ENCODE measurements at places on chromosomes 7 and 10. TPM values are rescaled to one million over a fixed set of nuclear protein-coding genes. Genes with fewer than 3 reads are reported as not detected.

The TEX47 gene
- total RNA-seq = not detected

- H3K27ac ChIP-seq = no peak overlapping the region
- H3K36me3 ChIP-seq = no peaks in the 10 kb centered on the region
- no peak overlapping the region for H3K4me3 ChIP-seq
- no peaks in the 10 kb centered on the region for H3K27me3 ChIP-seq
- no peak for DNase-seq
These were observed 56.8 kb downstream of the PARP12 start for GRCh38 chr7:140005754-140006503.

The UTF1 gene
- total RNA-seq = not detected

- H3K4me3 ChIP-seq = no peak overlapping the region
- H3K36me3 ChIP-seq = no peaks in the 10 kb centered on the region
- H3K27ac ChIP-seq = no peak overlapping the region
- DNase-seq = no peak
- peaks cover 86% of the 10 kb centered on the region for H3K27me3 ChIP-seq
These were observed 50.0 kb downstream of the UNCX start for GRCh38 chr7:1282679-1283078.

DNA sequence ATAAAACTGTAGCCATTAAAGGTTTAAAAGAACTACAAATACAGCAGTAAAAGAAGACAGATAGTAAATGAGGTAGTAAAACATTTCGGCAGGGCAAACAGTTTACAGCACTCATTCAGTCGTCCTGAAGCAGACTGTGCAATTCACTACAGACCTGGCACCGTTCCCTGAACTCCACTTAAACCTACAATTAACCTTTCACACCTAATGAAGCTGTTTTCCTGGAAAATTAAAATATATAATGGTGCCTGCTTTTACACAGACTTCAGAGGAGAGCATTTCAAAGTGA lies 335.3 kb downstream of the GFRA1 start:
- no peak overlapping the region for H3K4me3 ChIP-seq
- H3K4me1 ChIP-seq = no peaks in the 10 kb centered on the region
- DNase-seq = no peak
- H3K27ac ChIP-seq = no peak overlapping the region

DNA sequence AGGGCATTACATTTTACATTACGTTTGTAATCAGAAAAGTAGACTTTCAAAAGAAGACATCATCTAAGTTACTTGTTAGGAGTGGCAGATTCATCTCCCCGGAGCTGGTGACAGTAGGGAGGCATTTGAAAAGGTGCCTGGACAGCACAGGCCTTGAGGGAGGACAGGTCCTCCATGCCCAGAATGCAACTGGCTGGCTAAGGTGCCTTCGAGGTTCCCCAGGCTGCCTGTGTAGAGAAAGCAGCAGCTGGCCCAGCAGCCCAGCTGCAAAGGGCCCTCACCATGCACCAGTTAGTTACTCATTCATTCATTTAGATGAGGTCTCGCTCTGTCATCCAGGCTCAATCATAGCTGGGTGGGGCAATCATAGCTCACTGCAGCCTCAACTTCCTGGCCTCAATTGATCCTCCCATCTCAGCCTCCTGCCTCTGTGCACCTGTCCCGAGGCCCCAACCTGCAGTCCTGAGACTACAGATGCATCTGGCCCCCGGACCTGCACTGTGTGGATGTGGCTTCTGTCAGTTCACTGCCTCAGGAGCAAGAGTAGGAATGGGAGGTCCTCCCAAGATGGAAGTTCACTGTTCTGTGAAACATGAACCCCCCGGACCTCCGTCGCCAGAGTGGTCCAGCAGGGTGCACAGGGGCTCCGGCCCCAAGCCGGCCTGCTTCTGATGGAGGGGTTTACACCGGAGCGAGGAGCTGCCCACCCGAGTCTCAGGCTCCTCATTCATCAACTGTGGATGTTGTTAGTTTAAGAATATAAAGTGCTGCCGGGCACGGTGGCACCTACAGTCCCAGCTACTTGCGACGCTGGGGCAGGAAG lies 36.6 kb downstream of the PRKAG2 start:
- no peak overlapping the region for H3K27ac ChIP-seq
- no peaks in the 10 kb centered on the region for H3K36me3 ChIP-seq
- H3K4me1 ChIP-seq = peaks cover 8% of the 10 kb centered on the region

DNA sequence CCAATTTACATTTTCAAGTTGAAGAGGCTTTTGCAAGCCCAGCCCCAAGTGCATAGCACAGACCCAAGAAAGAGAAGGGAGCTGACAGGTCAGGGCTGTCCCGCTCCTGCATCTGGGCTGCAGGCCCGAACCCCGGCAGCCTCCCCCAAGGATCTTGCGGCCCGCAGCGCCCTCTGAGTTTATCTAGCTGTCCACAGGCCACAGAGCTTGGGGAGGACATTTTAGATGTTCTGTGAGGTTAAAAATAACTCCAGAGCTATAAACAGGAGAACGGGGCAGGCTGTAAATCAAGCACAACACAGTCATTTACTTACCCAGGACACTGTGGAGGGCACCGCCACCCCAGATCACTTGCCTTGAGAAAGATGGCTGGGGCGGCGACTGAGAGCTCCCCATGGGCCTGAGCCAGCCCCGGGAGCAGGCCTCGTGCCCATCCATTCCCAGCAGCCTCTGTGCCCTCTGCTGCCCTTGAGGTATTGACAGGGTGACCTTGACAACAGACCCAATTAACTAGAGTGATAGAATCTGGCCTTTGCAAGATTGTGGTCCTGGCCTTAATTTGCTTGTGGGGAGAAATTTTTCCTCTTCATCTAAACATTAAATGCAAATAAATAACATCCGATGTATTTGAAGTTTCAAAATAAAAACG lies 563.0 kb downstream of the TCERG1L start:
- DNase-seq = no peak
- H3K4me3 ChIP-seq = no peak overlapping the region
- no peaks in the 10 kb centered on the region for H3K4me1 ChIP-seq

The ZNF680 gene
- total RNA-seq = 17.9 TPM

The LHFPL3 gene
- total RNA-seq = not detected

- no peaks in the 10 kb centered on the region for H3K4me1 ChIP-seq
- H3K27me3 ChIP-seq = peaks cover 26% of the 10 kb centered on the region
- no peak overlapping the region for H3K4me3 ChIP-seq
- no peak overlapping the region for H3K27ac ChIP-seq
- no peak for DNase-seq
- no peaks in the 10 kb centered on the region for H3K36me3 ChIP-seq
These were observed 178.2 kb downstream of the DIP2C start for GRCh38 chr10:511101-511848.

GRCh38 chr7:79872176-79872575 lies 262.5 kb upstream of the GNAI1 start:
- no peaks in the 10 kb centered on the region for H3K36me3 ChIP-seq
- H3K4me3 ChIP-seq = no peak overlapping the region
- no peak overlapping the region for H3K27ac ChIP-seq
- no peak for DNase-seq

The ASZ1 gene
- not detected for total RNA-seq

DNA sequence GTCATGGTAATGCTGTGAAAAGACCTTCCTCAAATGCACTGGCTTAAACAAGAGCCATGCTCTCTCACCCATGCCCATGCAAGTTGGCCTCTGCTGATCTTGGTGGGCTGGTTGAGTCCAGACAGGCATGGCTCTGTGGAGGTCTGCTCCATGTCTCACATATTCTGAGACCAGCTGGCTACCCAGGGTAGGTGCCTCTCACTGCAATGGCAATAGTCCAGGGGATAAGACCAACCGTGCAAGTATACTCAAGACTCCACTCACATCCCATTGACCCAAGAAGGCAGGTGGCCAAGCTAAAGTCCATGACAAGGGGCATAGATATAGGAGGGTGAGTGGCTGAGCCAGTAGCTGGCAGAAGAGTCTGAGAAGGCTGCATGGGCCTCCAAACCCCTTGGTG lies 14.2 kb upstream of the EBF3 start:
- H3K4me3 ChIP-seq = no peak overlapping the region
- DNase-seq = no peak
- H3K36me3 ChIP-seq = no peaks in the 10 kb centered on the region
- no peak overlapping the region for H3K27ac ChIP-seq
- peaks cover 24% of the 10 kb centered on the region for H3K27me3 ChIP-seq
- no peaks in the 10 kb centered on the region for H3K4me1 ChIP-seq

The UCN3 gene
- total RNA-seq = not detected

Data from PC-9 (cell line).